ENCODE measurements at places on chromosomes 16 and 17.

- DNase-seq: no peak
These were observed 7.3 kb upstream of the CPHXL start for GRCh38 chr16:75733305-75734211.

DNA sequence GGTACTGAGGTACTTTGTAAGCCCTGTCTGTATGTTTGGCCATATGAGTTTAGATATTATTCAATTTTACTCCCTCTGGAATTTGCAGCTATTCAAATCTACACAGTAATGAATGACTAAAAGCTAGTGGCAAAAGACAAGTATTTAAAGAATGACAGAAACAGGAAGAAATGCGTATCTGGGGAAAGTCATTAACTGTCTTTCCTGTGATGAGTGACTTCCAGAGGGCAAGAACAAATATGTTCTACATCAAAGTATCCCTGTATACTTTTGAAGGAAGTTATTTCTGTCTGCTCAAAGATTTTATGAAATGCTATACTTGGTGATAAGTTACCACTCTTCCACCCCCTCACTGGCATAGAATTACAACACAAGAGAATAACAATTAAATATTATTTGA lies 489.3 kb upstream of the SOX9 start:
- DNase-seq: no peak

DNA sequence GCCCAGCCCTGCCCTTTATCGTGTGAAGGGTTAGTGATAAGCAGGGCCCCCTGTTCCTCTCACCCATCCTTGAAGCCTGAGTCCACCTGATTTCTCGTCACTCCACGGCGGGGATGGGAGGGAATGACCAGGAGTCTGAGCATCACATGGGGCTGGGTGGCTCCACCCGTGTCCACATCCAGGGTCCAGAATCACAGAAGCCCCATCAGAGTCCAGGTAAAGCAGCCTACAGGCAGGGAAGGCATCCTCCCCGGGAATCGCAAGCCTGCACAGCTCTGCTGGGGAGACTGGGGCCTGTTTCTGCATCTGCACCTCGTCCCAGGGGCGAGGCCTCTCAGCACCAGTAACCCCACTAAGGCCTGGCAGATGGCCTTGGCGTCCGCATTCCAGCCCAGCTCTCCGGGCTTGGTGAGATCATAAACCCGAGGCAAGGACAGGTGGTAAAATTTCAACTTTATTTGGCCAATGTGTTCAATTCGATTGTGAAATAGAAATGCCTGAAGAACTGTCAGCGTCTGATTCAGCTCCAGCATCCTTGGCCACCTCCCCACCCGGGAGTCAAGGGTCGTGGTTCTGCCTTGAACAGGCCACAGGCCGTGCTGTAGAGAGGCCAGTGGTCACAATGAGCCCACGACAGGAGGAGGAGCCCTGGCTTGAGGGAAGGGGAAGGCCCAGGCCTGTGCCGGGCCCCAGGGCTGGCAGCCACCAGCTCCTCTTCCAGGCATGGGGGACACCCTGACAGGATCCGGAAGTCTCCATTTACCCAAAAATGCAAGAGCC lies 8.1 kb upstream of the PPP1R27 start:
- peak; percentile 77 for DNase-seq

- DNase-seq: no peak
These were observed 16.7 kb downstream of the CDH11 start for GRCh38 chr16:65105171-65105570.

DNA sequence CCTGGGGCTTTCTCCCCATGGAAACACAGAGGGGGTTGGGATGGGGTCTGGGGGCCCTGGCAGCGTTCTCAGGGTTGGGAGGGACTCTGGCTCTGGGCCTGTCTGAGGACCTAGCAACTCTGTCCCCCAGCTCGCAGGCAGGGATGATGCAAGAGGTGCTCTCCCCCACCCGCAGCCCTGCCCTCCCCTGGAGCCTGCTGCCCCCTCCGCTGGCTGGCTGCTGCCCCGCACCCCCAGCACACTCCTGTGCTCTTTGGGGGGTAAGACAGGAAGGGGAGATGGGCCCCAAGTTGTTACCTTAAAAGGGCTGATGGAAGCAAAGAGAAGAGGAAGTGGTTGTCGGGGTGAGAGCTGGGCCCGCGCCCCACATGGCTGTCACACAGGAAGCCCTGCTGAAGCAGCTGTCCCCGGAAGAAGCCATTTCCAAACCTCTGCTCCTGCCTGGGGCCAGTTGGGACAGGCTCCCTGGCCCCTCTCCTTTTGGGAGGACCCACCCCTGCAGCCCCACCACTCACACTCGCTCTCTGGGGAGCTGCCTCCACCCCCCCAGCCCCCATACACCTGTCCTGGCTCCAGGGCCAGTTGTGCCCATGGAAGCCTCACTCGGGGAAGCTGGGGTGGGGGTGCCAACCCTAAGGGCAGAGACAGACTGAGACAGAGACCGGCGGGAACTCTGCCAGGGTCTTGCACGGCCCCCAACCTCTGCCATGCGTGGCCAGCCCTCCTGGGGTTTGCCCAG lies 2.5 kb downstream of the CORO1A start:
- DNase-seq: peak; percentile 60

- no peak for DNase-seq
These were observed 472.7 kb downstream of the KCNJ2 start for GRCh38 chr17:70642059-70642458.

DNA sequence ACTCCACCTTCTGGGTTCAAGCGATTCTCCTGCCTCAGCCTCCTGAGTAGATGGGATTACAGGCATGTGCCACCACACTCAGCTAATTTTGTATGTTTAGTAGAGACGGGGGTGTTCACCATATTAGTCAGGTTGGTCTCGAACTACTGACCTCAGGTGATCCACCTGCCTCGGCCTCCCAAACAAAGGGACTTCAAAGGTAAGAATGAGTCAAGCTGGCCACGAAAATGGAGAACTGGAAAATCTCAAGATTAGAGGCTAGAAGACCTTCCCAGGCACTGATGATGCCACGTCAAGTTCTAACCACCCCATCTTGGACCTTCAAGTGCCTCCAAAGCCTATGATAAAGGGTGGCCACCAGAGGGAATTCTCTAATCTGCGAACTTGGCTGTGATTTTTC lies 1.3 kb upstream of the CCL15 start:
- DNase-seq: no peak

- DNase-seq: no peak
These were observed 77.2 kb downstream of the AATF start for GRCh38 chr17:37025847-37026530.

GRCh38 chr17:52159246-52160135 lies 977 bp upstream of the CA10 start:
- no peak for DNase-seq

Data from right lobe of liver (tissue), 6 donors.